Upper lobe of left lung (tissue), 6 donors: ENCODE measurements at places on chromosomes 2 and 18. TPM values are rescaled to one million over a fixed set of nuclear protein-coding genes. Genes with fewer than 3 reads are reported as not detected.
A peak's percentile ranks its signal among the peaks of the same experiment; 100 is the strongest.

The LBX2 gene
- 1.6 TPM for total RNA-seq

DNA sequence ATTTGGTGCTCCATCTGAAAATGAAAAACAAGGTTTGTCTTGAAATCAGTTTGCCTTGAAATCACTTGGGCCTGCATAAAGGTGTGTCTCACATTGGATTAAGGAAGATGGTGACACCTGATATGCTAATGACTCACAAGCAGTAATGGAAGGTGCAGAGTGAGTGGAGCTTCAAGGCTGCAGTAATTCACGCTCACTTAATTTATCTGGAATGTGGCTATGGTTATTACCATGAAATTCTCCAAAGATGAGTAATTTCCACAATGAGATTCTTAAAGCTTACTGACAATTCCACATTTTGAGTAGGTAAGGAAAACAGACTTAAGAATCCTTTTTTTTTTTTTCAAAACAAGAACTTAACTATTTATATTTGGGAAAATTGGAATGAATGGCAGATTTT is 156.8 kb downstream of the PAX3 start:
- no peak for DNase-seq

GRCh38 chr2:10775021-10775780 is 37.4 kb downstream of the PDIA6 start:
- DNase-seq, result peak; percentile 49

The FABP1 gene
- not detected for total RNA-seq

The KYNU gene
- total RNA-seq, result 14.5 TPM

The CCDC102B gene
- total RNA-seq, result 20.9 TPM
